ENCODE measurements at places on chromosomes 2 and 18. TPM values are rescaled to one million over a fixed set of nuclear protein-coding genes. Genes with fewer than 3 reads are reported as not detected.

Gene PROKR1
- not detected for total RNA-seq

Gene CCDC178
- total RNA-seq = not detected

Gene MALT1
- total RNA-seq = 80.0 TPM

Gene ANKRD36
- 51.5 TPM for total RNA-seq

Gene SOX11
- not detected for total RNA-seq

Gene CHRND
- total RNA-seq = not detected

Gene GREB1L
- not detected for total RNA-seq

Gene IGFBP5
- total RNA-seq = not detected

Gene C2orf81
- 2.9 TPM for total RNA-seq

Gene RBFA
- total RNA-seq = 21.7 TPM

Gene KRTCAP3
- 11.5 TPM for total RNA-seq

Gene FN1
- 1.0 TPM for total RNA-seq

Gene SPDYA
- total RNA-seq = 4.6 TPM

Gene IGFBP2
- total RNA-seq = not detected

Gene ABCG5
- not detected for total RNA-seq

Gene TUBA3E
- total RNA-seq = not detected

Gene ADD2
- 5.8 TPM for total RNA-seq

Gene CNDP1
- total RNA-seq = not detected

Gene CYP27C1
- not detected for total RNA-seq

Gene NYAP2
- not detected for total RNA-seq
